ENCODE measurements at places on chromosomes 11 and 22.
A peak's percentile ranks its signal among the peaks of the same experiment; 100 is the strongest.

DNA sequence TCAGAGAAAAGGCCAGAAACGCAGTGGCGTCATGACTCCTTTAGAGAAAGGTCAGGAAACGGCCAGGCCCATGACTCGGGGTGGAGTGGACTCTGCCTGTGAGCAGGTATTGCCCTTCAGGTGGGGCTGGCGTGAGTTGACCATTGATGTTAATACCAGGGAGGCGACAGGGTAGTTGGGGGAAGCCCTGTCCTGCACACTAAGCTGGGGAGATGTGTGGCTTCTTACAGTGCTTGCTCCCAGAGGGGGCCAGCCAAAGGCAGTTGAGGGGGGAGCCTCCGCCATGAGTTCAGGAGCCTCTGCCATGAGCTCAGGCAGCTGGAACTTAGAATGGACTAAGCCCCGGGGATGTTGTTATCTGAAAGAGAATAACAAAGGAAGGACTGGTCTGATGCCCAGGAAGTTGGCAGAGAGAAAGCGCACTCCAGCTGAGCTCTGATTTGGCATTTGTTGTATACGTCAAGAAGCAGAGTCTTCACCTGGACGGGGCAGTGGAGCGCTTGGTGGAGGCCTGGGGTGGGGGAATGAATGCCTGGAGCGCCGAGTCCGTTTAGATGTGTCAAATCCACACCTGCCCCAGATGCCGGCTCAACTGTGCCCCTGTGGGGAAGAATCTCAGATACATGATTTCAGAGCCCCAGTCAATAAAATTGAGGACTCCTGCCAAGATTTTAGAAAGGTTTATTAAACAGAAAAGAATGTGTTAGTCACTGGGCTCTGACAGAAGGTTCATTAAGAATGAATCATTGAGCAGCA, 222.5 kb downstream of the TBC1D22A start:
- peak; percentile 26 for DNase-seq

- DNase-seq: no peak
Measured at GRCh38 chr22:46589871-46590271, 30.3 kb upstream of the GRAMD4 start.

DNA sequence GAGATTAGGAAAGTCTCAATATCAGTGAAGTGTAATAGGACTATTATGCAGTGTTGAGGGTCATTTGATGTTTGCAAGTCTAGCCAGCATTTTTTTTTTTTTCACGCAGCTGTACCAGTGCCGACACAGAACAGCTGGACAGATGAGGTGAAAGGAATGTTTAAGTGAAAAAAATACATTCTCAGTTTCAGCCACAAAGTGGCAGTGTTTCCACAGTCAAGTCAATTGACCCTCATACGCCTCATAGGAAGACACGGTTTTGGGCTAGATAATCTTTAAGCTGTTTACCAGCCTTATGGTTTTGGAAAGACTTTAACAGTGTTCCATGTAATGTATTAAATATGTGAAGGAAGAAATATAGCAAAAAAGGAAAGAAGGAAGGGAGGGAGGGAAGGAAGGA, 349.9 kb upstream of the ANO3 start:
- DNase-seq: no peak

- DNase-seq: no peak
Measured at GRCh38 chr11:93942176-93942575, 79.0 kb upstream of the HEPHL1 start.

- DNase-seq: no peak
Measured at GRCh38 chr11:69376155-69377028, 82.4 kb downstream of the MYEOV start.

DNA sequence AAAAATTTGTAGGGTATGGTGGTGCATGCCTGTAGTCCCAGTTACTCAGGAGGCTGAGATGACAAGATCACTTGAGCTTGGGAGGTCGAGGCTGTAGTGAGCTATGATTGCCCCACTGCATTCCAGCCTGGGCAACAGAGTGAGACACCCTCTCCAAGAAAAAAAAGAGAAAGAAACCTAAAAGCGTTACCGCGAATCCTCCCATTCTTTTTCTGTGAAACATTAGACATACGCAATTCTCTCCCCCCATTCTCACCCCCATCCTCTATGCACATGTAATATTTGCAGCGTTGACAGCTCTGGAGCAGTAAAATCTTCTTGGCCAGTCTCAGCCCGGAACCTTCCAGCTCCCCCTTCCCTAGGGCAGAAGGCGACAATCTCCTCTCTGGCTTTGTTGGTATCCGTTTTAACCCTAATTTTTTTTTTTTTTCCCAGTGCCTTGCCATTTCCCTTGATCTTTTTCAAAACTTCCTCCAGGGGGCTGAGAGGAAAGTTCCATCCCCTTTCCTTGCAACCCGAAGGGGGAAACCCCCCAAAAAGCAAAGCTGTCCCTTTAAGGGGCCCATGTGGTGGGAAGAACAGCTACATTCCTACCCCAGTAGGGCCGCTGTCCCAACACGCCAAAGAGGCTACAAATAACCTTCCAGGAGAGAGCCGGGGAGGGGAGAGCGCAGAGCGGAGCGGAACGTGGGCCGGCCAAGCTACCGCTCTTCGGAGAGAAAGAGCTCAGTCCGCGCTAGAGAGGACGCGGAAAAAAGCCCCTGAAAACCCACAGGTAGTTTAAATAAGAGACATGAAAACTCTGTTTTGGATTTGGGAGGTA, 1.9 kb downstream of the LRP4 start:
- no peak for DNase-seq

GRCh38 chr11:62116451-62116850, 7.4 kb upstream of the INCENP start:
- no peak for DNase-seq

- no peak for DNase-seq
Measured at GRCh38 chr22:17268501-17269223, 49.4 kb upstream of the ADA2 start.
